Ascending aorta (tissue), 2 donors: ENCODE measurements at places on chromosomes 4 and X.

DNA sequence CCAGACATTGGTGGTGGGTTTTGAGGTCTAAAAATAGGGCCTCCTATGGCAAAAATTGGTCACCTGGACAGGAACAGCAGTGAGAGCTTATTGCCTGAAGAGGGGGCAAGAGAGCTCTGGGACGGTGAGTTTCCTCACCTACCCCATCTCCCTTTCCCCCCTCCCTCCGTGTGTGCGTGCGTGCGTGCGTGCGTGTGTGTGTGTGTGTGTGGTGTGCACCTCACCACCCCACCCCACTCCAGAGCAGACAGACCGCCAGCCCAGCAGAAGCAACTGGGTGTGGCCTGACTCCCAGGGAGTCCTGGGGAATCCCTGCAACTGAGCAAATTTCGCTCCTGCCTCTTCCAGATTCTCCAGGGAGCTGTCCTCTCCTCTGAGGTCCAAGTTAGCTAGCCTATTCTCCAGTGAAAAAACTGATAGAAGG lies 44.7 kb downstream of the PRPS1 start:
- DNase-seq, result peak; percentile 58

- no peak for DNase-seq
Observed at GRCh38 chr4:78079726-78080430, 22.8 kb downstream of the FRAS1 start.

GRCh38 chr4:17188547-17189400 lies 290.3 kb upstream of the LDB2 start:
- no peak for DNase-seq

DNA sequence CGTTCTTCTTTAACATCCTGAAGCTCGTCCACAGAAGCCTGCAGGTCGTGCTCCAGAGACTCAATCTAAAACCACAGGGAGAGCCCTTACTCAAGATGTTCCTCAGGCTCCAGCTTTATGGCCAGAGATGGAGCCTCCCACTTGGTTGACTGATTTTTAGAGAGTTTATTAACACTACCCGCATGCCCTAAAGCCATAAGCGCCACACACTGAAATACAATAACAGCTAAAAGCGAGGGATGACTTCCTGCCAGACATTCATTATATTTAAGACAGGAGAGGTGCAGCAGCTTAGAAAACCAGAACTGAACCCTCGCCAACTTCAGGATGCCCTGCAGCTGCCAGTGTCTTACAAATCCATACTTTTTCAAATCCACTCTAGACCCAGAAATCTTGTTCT lies 42.0 kb downstream of the SOD3 start:
- no peak for DNase-seq

DNA sequence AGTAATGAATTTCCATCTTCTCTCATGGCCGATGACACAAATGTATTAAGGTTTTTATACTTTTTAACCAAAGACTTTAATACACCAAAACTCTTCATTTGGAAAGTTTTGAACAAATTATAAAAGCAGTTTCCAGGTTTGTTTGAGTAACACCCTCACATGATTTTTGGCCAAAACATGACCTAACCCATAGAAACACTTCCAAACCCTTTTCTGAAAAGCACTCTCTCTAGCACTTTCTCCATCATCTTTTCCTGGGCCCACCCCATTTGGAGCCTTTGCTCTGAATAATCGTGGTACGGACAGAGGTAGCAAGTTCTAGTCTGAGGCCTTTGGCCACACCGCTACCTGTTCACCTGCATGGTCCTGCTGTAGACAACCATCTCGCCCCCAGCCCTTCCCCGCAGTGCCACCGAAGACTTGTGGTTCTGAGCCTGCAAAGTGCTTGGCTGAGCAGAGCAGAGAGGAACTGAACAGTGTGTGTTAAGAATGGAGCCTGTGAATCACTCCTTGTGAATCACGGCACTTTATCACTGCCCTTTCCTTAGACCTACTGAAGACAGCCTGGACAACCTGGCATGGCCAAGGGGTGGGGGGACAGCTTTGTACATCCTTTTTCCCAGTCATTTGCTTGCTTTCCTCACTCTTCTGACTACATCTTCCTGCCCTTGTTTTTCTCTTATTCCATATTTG lies 181.8 kb downstream of the PTTG2 start:
- DNase-seq, result no peak

GRCh38 chrX:77953708-77954107 lies 15.7 kb downstream of the PGAM4 start:
- no peak for DNase-seq

DNA sequence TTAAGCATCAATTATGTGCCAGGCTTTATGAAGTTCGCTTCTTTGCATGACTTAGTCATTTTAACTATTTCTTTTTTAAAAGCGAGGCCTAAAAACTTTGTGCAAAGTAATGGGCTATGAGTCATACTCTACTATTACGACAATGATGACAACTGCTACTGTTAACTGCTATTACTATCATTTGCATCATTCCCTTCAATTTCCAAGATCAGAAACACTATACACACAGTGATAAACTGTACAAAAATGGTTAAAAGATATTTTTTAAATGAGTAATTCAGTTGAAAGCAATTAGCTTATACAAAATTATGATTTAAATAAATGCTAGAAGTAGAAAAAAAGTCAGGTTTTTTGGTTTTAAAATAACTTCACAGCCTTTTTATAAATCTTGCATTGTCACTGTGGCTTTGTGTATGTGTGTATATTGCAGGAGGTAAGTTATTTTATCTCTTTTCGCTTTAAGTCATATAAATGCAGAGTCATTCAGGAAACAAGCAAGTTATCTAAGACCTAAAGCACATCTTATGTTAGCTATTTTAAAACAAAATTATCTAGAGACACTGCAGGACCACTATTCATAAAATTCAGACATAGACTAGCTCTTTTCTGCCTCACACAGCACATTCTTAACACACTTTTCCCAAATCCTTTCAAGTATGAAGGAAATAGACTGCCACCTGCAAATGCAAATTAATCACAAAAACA lies 18.5 kb upstream of the CXCL3 start:
- no peak for DNase-seq

DNA sequence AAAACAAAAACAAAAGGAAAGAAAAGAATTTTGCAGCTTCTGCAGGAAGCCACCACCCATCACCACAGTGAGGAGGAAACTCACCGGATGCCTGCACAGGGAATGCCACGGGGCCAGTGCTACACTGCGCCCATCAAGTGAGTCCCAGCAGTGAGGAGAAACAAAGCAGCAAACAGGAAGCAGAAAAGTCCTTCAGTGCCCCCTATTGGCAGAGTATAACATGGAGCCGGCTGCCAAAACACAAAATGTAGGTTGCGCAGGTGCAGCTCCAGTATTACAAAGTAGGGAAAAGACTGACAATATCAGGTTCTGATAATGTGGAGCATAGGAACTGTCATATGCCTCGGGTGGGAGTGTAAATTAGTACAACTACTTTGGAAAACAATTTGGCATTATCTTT lies 23.3 kb upstream of the SCML2 start:
- no peak for DNase-seq
